NCI-H1436 treated with DMSO at 0.1 percent for 48 hours (cell line): ENCODE measurements at places on chromosomes 2 and 18.

DNA sequence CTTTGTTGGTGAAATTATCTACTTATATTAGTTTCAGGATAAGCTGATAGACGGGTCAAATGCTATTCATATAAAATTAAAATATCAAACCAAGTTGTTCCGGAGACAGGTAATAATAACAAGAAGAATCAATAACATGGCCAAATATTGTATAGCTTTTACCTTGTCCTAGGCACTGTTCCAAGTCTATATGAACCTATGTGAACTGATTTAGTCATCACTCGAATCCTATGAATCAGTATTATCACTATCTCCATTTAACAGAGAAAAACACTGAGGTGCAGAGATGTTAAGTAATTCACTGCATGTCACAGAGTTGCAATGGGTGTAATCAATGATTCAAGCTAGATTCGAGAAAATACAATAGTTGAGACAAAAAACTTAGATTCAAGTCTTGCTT is 40.0 kb upstream of the TRIB2 start:
- no peak for DNase-seq

DNA sequence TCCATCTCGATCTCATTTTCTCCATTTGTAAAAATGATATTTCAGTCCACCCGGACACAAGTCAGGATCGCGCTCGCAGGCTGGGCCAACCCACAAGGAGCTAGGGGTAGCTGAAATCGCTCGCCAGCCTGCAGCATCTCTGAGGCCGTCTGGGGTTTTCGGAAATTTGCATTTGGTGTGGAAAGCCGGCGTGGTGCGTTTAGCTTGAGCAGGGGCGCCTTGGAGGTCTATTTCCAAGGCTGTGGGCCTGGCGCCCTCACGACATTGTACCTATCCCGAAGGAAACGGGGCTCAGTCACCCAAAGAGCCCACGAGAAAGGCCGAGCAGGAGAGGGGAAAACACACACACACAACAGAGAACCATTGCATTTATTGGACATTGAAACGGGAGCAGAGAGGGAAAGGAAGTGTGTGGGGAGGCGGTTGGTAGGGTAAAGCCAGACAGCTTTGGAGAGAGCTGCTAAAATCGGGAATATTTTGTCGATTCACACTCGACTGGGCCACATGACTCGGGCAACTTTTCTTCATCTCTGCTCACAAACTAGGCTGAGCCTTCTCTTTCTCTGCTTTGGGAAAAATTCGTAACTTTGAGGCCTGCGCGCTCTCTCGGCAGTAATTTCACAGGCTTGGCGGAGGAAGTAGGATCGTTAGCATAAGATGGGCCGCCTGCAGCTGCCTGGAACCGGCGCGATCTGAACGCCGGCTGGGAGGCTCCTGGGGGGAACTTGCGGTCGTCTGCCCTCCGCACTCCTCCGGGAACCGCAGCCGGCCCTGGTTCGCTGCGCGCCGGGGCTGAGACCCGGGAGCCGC is 1.1 kb upstream of the HOXD8 start:
- no peak for DNase-seq

DNA sequence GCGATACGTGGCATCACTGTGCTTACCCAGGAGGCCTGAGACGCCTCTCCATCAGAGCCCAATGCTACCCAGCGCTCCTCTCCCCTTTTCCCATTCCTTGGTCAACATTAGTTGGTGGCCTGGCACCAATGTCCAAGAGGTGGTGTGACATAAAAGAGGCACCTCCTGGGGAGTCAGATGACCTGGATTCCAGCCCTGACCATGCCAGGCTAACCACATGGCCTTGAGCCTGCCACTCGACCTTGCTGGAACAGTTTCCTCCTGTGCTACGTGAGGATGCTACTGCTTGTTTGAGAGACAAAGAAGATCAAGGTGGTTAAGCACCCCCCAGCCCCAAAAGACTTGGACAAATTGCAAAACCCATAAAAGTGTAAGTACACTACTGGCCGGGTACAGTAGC is 76.6 kb downstream of the INPP4A start:
- DNase-seq = no peak

GRCh38 chr2:149627111-149627801 is 39.7 kb upstream of the MMADHC start:
- no peak for DNase-seq

DNA sequence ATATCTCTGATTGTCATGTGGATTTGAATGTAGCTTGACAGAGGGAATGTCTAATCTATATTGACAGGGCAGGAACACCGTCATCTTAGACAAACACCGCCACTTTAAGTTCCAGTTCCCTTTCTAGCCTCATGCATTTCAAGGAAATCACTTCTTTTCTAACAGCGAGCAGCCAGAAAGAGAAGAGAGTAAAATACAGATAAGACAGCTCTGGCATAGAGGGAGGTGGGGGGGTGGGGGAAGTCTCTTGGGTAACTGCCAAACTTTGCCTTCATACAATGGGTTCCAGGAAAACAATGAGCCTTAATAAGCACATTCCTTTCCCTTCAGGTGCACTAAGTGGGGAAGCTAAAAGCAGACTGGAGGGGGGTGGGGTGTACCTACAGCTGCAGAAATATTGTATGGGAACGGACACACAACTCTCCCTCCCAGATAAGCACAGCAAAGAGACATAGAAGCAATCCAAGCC is 37.2 kb downstream of the CASP10 start:
- DNase-seq = no peak

- no peak for DNase-seq
Observed at GRCh38 chr18:65788373-65788772, 37.6 kb downstream of the CDH7 start.

DNA sequence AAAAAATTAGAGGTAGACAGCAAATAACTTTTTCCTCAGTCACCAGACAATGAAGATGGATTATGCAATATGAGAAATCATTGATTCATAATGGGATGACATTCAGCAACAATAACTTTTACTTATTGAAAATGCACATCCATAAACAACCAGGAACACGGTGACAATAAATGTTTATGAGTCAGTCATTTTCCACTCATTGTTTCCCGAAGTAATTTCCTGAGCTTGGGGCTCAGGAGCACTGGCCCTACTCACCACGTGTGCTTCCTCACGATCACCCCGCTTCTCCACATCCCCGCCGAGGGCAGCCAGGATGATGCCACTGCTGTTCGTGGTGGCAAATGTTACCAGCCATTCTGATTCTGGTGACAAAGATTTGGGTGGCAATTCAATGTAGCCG is 156.3 kb downstream of the LAMA1 start:
- no peak for DNase-seq

GRCh38 chr2:30046979-30047378 is 99.8 kb upstream of the YPEL5 start:
- no peak for DNase-seq

- DNase-seq = no peak
Observed at GRCh38 chr2:152466041-152466440, 131.1 kb downstream of the FMNL2 start.

- DNase-seq = no peak
Observed at GRCh38 chr2:167822690-167823465, 424.5 kb downstream of the STK39 start.
